ENCODE measurements at places on chromosomes 2 and 18. TPM values are rescaled to one million over a fixed set of nuclear protein-coding genes. Genes with fewer than 3 reads are reported as not detected.

DNA sequence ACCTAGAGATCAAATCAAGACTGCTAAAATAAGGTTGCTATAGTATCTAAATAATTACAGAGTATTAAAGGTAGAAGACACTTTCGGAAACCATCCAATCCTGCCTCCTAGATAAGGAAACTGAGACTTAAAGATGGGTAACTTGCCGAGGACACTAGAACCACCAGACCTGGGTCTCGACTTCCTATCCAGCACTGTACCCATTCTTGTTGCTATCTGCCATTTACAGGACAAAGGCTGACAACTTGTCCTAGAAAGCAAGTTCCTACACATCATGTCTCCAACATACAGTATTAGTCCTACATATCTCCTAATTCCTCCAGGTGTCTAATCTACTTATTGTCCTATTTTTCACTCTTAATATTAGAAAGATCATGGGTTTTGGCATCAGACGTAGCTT, 37.7 kb downstream of the TRAK2 start:
- no peak for DNase-seq

DNA sequence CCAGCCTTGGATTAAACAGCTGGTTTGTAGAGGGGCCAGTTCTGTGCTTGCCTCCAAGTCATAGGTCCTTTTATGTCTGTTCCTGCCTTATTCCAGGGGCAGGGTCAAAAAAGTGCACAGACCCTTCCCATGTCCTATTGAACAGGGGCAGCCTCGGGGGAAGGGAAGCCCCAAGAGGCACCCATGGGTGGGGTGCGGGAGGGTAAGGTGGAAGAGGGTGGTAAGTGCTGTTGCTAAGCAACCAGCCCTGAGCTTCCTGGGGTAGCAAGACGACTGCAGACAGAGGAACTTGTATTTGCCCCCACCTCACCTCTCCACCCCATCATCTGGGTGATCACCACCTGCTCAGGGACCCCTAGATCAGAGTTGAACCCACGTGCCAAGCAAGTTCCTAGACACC, 7.7 kb downstream of the DNMT3A start:
- no peak for DNase-seq

- DNase-seq = peak; percentile 11
Measured at GRCh38 chr2:144240656-144241339, 279.1 kb downstream of the ZEB2 start.

DNA sequence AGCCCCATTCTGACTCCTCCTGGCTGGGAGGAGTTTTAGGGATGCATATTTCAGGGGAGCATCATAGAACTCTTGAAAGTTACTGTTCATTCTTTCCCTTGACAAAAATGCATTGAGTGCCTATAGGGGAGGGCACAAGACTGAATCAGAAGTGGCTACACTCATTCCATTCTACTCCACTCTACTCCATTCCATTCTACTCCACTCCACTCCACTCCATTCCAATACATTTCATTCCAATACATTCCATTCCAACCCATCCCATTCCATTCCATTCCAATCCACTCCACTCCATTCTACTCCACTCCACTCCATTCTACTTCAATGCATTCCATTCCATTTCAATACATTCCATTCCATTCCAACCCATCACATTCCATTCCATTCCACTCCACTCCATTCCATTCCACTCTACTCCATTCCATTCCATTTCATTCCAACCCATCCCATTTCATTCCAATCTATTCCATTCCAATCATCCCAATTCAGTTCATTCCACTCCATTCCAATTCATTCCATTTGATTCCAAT, 110.8 kb downstream of the LOXHD1 start:
- no peak for DNase-seq

The IL1F10 gene
- polyA plus RNA-seq = not detected

The SF3B1 gene
- 564 TPM for polyA plus RNA-seq

Data from renal pelvis (tissue), 12 donors.